ENCODE measurements at places on chromosomes 3 and 15.

GRCh38 chr15:71743861-71744382 is 66.4 kb upstream of the NR2E3 start:
- DNase-seq = peak; percentile 23

DNA sequence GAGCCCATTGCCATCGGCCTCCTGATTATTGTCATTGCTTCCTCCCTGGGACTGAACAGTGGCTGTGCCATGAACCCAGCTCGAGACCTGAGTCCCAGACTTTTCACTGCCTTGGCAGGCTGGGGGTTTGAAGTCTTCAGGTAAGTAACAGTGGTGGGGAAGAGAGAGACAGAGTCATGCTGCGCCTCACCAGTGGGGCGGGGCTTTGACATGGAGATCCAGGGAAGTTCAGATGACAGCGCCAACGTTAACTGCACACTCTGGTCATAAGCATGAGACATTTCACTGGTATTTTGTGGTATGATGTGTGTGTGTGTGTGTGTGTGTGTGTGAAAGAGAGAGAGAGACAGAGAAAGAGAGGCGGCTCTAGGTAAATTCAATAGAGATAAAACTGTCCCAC is 41.0 kb downstream of the AQP9 start:
- DNase-seq = no peak

DNA sequence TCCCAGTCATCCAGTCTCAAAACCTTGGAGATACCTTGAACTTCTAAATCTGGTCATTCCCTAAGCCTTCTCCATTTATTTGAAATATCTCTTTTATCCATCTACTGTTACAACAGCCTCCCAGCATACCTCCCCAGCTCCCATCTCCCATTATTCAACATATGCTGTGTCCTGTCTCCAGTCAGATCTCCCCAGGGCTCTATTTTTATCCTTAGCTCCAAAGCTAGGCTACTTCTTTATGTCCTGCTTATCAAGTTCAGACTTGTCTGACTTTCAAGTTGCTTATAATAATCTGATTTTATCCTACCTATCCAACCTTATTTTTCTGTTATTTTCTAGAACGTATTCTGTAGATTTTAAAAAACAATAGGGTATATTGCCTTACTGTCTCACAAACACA is 44.2 kb downstream of the IQGAP1 start:
- DNase-seq = no peak

- DNase-seq = no peak
Observed at GRCh38 chr3:159082519-159082918, 280.7 kb downstream of the MFSD1 start.

DNA sequence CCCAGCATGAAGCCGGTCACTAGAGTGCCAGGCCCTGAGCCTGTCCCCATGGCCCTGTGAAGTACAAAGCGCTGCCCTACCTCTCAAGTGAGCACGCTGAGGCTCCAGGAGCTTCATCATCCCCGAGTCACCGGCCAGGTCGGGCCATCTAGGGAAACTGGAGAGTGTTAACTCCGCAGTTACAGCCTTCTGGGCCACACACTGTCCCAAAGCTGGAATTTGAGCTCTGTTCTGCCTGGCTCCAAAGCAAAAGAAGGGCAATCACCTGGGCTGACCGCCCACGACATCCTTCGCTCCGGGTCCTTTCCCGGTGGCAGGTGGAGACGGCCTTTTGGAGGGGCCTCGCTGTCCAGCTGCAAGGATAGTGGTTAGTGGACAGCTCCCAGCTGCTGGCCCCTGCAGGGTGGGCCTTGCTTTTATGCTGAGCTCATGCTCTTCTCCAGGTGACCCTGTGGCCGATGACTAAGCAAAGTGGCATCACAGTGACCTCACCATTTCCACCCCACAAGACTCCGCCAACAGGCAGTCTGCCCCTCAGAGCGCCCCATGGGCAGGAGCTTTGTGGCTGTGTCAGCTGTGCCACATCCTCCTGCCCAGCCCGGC is 3.5 kb upstream of the MUC4 start:
- DNase-seq = no peak

GRCh38 chr3:123314359-123315270 is 112.9 kb downstream of the SEC22A start:
- DNase-seq = peak; percentile 86

- no peak for DNase-seq
Observed at GRCh38 chr3:186067360-186068242, 41.3 kb downstream of the ETV5 start.

GRCh38 chr3:111821891-111822290 is 37.2 kb upstream of the PHLDB2 start:
- DNase-seq = no peak

- no peak for DNase-seq
Observed at GRCh38 chr3:100358413-100358812, 23.9 kb downstream of the NIT2 start.

DNA sequence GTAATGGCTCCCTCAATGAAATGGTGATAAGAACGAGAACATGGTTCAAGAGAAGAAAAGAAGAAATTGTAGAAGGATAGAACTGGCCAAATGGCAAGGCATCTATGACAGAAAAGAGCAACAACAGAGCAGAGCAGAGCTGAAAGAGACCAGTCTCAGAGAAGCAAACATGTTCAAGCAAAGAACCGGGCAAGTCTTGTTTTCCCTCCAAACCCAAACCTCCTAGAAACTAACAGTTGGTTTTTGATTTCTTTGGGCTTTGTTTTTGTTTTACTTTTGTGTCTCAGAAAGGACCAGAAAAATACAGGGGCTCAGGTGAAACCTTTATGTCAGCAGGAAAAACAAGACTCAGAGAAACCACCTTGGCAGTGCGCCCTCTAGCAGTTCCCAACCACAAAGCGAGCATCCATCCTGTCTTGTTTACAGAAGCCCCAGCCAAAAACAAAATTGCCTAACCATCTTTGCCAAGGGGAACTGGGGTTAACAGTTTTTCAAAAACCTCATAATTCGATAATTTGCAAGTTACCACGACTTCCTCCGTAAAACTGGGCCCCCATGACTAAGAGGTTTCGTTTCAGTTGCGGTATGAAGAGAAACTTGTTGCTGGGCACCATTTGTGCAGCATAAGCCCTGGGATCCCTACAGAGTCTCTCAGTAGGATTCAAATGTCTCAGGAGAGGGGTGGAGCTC is 159.2 kb upstream of the SLC24A5 start:
- DNase-seq = no peak

GRCh38 chr15:92316586-92317295 is 76.9 kb upstream of the ST8SIA2 start:
- DNase-seq = no peak

GRCh38 chr3:146594843-146595482 is 10.2 kb downstream of the PLSCR5 start:
- no peak for DNase-seq

DNA sequence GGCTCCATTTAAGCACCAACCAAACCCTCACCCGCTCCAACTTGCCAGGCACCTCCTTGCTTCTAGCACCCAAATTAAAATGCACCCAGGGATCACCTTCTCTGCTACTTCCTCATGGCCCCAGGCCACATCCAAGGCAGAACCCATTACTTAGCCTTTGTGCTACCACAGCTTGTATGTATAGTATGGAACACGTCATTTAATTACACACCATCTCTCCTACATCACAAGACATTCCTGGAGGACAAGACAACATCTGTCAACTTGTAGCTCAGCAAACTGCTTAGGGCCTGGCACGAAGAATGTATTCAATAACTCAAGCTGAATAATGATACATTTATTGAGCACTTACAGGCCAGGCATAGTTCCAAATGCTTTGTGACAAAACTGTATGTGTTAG is 23.3 kb downstream of the ZDHHC3 start:
- no peak for DNase-seq
